ENCODE measurements at places on chromosomes 16 and 17.

- no peak for DNase-seq
These were observed 10.9 kb downstream of the ZNF200 start for GRCh38 chr16:3223913-3224515.

GRCh38 chr16:70700101-70701020, 14.5 kb upstream of the MTSS2 start:
- no peak for DNase-seq

DNA sequence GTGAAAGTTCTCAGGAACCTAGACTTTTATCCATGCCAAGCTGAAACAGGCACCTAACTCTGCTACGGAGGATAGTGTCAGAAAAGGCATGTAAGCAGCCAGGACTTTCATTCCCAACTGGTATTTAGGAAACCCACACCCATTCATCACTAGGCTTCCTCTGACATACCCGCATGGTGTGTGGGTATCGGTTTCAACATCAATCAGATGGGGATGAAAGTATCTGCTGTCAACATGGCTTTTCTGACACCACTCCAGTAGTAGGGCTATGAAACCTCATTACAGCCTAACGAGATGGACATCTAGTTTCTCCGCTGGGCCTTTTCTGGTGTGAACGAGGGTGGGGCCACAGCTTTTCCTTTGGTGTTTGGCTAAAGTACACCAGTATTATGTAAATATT, 1178.3 kb downstream of the CDH11 start:
- no peak for DNase-seq

GRCh38 chr17:75695830-75696271, 25.4 kb upstream of the ITGB4 start:
- no peak for DNase-seq

GRCh38 chr17:4856937-4857314, 23.8 kb downstream of the MINK1 start:
- DNase-seq, result no peak

- DNase-seq, result no peak
These were observed 5.9 kb upstream of the UTP6 start for GRCh38 chr17:31907342-31907962.

DNA sequence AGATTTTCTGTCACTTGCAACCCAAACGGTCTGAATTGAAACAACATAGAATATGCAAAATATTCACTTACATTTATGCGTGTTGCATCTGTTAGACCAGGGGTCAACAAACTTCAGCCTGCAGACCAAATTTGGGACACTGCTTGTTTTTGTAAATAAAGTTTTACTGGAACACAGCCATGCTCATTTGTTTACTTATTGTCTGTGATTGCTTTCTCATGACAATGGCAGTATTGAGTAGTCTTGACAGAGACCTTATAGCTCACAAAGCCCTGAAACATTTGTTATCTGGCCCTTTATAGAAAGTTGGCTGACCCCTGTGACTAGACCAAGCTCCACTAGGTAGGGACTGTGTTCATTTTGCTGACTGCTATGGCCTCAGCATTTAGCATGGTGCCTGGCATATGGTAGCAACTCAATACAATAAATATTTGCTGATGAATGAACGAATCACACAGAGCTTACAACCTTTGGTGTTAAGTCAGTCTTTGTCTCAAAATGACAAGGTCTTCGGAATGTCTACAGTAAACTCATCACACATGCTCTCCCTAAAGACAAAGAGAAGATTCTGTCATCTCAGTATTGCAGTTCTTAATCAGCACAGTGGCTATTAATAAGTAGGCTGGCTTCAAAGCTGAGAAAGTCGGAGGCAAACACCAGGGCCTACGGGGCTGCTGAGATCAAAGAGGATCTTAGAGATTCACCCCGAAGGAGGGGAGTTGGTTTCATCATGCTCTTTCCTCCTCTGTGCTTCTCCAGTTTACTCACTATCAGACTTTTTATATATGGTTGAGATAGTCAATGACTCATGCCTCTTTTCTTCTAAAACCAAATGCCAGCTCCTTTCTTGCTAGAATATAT, 95.2 kb upstream of the AXIN2 start:
- no peak for DNase-seq

DNA sequence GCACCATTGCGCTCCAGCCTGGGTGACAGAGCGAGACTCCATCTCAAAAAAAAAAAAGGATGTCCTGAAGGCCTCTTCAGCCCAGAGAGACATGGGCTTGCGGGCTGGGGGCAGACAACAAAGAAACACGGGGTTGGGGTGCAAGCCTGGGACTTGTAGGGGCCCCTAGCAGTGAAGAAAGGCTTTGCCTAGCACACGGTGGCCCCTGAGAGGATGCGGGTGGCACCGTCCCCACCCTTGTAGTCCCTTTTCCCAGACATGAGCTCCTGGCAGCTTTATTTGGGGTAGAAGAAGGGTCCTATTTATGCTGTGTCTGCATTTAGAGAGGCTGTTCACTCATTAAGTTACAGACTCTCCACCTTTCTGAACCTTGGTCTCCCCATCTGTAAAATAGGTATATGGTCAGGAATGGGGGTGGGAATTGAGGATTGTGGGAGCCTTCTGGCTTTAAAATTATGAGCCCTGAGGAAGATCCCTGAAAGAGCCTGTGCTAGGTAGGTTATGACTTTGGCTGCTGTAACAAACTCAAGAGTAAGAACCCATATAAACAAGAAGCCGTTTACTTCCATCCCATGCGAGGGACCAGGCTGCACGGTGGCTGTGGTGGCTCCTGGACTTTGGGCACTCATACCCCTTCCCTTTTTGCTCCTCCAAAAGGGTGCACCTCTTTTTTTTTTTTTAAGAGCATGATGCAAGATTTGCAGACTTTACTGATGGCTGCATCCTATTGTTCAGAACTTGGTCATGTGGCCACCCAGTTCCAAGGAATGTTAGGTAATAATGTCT, 20.6 kb upstream of the ADGRG1 start:
- DNase-seq, result no peak

- no peak for DNase-seq
These were observed 35.7 kb downstream of the GSE1 start for GRCh38 chr16:85648805-85649204.

GRCh38 chr17:51427856-51428255, 167.5 kb downstream of the UTP18 start:
- DNase-seq, result peak; percentile 68

DNA sequence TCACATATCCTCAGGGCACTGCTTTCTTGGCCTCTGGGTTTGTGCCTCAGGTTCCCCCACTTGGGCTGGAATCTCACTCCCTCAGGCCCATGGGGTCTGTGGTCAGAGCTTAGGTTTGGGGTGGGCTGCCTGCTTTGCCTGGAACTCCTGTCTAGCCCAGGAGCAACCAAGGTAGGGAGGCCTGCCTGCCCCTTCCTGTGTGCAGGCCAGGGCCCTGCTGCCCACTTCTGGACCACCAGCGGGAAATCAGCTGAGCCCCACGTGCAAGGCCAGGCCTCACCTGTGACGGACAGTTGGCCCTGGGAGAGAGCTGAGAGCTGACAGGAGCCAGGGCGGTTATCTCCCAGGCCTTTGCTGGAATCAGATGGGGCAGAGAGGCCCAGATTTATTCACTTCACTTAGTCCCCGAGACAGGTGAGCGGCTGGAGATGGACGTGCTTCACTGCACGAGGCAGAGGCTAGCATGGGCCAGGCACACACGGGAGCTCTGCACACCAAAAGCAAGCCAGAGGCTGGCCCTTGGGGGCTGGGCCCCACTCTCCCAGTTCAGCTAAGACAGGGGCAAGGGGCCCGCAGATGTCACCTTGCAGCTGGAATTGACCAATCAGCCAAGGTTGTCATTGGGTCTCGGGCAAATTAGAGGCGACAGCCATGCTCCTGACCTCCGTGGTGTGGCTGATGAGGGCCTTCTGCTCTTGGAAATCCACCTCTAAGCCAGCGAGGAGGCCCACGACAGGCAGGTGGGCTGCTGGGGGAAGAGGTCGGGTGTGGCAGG, 49.9 kb upstream of the DOC2B start:
- no peak for DNase-seq

GRCh38 chr16:54199487-54200160, 87.0 kb downstream of the IRX3 start:
- DNase-seq, result no peak

- no peak for DNase-seq
These were observed 179.6 kb upstream of the TNRC6C start for GRCh38 chr17:77778636-77779489.

DNA sequence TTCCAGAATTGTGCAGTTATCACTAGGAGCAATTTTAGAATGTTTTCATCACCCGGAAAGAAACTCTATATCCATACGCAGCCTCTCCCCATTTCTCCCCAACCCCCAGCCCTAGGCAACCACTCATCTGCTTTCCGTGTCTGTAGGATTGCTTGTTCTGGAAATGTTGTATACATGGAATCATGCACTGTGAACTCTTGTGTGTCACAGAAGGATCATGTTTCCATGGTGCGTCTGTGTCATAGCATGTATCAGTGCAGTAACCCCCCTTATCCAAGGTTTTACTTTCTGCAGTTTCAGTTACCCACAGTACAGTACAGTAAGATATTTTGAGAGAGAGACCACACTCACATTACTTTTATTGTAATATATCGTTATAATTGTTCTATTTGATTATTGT, 299.4 kb downstream of the CPPED1 start:
- no peak for DNase-seq

GRCh38 chr16:75495076-75495674, at the start of gene CHST6:
CHST6 (minus strand) TSS chr16:75495441; CDS start chr16:75479828, 15,613 bp downstream.
- DNase-seq, result no peak

- no peak for DNase-seq
These were observed 5.9 kb downstream of the TAOK1 start for GRCh38 chr17:29396066-29396465.

- no peak for DNase-seq
These were observed 33.7 kb upstream of the HSBP1 start for GRCh38 chr16:83774066-83774465.

- no peak for DNase-seq
These were observed 108.5 kb downstream of the RAB11FIP4 start for GRCh38 chr17:31499771-31500554.

DNA sequence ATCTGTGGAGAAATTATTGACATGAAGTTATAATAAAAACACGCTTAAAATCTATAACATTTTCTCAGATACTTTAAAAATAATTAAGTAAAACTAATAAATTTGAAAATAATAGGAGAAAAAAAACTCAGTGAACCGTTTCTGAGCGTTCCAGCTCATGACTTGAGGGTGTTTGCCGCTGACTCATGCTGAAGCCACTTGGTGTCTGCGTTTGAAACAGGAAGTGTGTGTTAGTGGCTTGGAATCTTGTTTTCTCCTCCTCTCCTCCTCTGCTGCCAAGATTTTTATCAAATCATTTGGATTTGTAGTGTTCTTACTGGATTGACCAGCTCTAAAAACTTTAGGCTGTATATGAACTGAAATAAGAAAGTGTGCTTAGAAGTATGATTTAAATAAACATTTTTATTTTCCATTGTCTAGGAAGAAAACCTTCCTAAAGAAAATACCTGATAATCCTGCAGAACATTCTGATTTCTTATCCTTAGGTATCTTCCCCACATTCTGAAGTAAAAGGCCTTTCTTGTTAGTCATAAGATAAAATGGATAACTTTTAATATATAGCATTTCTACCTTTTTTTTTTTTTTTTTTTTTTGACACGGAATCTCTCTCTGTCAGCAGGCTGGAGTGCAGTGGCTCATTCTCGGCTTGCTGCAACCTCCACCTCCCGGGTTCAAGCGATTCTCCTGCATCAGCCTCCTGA, 30.8 kb downstream of the USP10 start:
- no peak for DNase-seq

Measured in T-helper 9 cell (primary cell).